ENCODE measurements at places on chromosomes 12 and 14. TPM values are rescaled to one million over a fixed set of nuclear protein-coding genes. Genes with fewer than 3 reads are reported as not detected.

DNA sequence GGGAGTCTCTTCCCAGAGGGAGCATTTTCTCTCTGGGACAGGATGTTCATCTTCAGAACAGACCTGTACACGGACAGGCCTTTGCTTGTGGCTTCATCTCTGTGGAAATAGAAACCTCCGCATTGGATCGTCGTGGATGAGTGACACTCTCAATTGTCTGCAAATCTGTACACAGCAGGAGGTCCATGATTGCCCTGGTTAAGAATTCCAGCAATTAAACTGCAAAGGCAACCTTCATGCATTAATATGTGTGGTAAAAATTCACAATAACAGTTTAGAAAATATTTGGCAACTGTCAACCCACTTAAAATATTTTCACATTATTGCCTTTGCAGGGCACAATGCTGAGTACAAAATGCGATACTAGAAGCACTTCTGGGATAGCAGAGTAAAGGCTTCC lies 149.8 kb upstream of the SFSWAP start:
- H3K4me3 ChIP-seq, result no peak overlapping the region
- H3K4me1 ChIP-seq, result no peaks in the 10 kb centered on the region
- no peak for DNase-seq

DNA sequence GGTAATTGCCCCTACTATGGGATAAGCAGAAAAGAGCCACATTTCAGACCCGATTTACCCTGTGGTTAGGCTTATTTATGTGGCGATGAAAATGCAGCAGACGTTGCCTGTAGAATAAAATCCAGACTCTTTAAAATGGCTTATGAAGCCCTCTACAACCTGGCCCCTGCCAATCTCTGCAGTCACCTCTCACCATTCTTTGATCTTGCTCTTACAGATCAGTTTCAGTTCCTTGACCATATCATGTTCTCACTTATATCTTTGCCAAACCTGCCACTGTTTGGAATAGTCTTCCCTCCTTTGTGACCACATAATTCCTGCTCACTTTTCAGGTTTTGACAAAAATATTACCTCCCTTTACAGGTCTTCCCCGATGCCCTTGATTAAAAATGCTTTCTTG lies 264.3 kb upstream of the GARIN6 start:
- H3K4me1 ChIP-seq, result no peaks in the 10 kb centered on the region
- no peaks in the 10 kb centered on the region for H3K36me3 ChIP-seq
- no peak overlapping the region for H3K4me3 ChIP-seq
- H3K27ac ChIP-seq, result no peak overlapping the region
- no peaks in the 10 kb centered on the region for H3K27me3 ChIP-seq
- DNase-seq, result peak; percentile 7

DNA sequence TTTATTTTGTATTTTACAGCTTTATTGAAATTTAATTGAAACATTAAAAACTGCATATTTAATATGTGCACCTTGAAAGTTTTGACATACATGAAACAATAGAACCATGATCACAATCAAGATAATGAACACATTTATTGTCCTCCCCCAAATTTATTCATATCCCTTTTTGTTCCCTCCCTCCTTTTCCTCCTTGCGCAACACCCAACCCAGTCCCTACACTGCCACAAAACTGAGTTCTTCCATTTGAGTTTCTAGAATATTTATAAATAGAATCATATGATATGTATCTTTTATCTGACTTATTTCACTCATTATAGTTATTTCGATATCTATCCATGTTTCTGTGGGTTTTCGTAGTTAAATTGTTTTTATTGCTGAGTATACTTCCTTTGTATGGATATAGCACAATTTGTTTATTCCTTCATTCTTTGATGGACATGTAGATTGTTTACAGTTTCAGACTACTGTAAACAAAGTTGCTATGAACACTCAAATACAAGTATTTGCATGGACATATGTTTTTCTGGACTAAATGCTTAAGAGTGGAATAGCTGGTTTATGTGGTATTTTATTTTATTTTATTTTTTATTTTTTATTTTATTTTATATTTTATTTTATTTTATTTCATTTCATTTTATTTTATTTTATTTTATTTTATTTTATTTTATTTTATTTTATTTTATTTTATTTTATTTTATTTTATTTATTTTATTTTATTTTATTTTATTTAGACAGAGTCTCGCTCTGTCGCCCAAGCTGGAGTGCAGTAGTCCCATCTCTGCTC lies 359.1 kb downstream of the SLC6A15 start:
- no peaks in the 10 kb centered on the region for H3K4me1 ChIP-seq
- H3K4me3 ChIP-seq, result no peak overlapping the region
- no peaks in the 10 kb centered on the region for H3K27me3 ChIP-seq
- H3K27ac ChIP-seq, result no peak overlapping the region

- no peak for DNase-seq
- H3K4me3 ChIP-seq, result no peak overlapping the region
- H3K27me3 ChIP-seq, result no peaks in the 10 kb centered on the region
- H3K27ac ChIP-seq, result no peak overlapping the region
- H3K36me3 ChIP-seq, result no peaks in the 10 kb centered on the region
- H3K4me1 ChIP-seq, result no peaks in the 10 kb centered on the region
Observed at GRCh38 chr14:94548131-94548998, 12.9 kb upstream of the SERPINA4 start.

GRCh38 chr12:67147030-67147429 lies 122.1 kb upstream of the CAND1 start:
- H3K4me1 ChIP-seq, result no peaks in the 10 kb centered on the region
- H3K4me3 ChIP-seq, result no peak overlapping the region
- no peak overlapping the region for H3K27ac ChIP-seq
- H3K27me3 ChIP-seq, result no peaks in the 10 kb centered on the region
- DNase-seq, result no peak

DNA sequence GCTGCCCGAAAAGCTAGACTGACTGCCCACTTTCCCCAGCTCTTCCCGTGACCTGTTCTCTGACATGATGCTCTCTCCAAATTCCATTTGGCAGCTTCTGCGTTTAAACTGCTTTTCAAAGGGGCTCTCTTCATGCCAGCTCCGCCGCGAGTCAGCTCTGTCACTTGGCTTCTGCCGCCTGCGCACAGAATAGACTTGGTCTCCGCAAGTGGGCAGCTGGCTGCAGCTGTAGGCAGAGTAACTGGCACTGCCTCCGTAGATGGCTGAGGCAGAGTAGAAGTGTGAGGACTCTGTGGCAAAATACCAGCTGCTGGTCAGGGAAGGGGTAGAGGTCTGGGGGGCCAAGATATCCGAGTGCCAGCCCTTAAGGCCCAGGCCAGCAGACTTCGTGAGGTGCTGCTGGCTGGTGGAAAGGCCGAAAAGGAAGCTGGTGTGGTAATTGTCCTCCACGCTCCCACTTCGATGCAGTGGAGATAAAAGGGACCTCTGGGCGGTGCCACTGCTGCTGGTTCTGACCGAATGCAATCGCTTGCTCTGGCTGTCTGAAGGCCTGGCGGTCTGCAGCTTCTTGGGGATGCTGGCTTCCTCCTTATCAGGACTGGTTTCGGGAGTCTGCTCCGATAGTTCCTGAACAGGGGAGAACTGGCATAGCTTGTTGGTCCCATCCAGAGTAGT lies 85.7 kb downstream of the DUSP16 start:
- no peak for DNase-seq
- no peak overlapping the region for H3K4me3 ChIP-seq
- H3K36me3 ChIP-seq, result peaks cover 15% of the 10 kb centered on the region
- no peaks in the 10 kb centered on the region for H3K4me1 ChIP-seq
- no peak overlapping the region for H3K27ac ChIP-seq

DNA sequence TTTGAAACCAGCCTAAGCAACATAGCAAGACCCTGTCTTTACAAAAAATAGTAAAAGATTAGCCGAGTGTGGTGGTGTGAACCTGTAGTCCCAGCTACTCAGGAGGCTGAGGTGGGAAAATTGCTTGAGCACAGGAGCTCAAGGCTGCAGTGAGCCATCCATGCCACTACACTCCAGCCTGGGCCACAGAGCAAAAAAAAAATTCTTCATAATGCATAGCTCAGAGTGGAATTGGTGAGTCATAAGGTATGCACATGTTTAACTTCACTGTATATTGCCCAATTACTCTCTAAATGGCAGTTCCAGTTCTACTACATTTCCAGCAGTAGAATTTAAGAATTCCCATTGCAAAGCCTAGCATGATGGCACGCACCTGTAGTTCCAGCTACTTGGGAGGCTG lies 26.8 kb upstream of the CLIP1 start:
- no peaks in the 10 kb centered on the region for H3K36me3 ChIP-seq
- H3K27me3 ChIP-seq, result no peaks in the 10 kb centered on the region
- H3K4me1 ChIP-seq, result no peaks in the 10 kb centered on the region
- no peak for DNase-seq

DNA sequence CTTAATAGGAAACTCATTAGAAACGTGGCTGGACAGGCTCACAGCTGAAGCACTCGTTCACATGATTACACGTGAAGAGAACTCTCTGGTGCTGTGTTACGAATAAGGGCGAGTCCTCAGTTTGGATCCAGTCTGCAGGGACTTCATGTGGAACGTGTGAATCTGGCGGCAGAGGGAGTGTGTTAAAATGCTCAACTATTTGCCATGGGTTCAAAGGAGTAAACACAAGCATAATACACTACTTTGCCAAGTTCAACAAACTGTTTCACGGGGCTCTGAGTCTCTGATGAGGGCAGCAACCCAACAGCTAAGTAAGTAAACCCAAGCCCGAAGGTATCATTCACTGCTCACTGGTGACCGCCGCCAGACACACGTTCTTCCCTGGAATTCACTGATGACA lies 42.4 kb downstream of the NUAK1 start:
- no peak overlapping the region for H3K4me3 ChIP-seq
- no peaks in the 10 kb centered on the region for H3K36me3 ChIP-seq
- no peaks in the 10 kb centered on the region for H3K27me3 ChIP-seq
- DNase-seq, result peak; percentile 83
- H3K27ac ChIP-seq, result peak overlapping the region; percentile 2

GRCh38 chr12:94046626-94047410 lies 101.6 kb upstream of the PLXNC1 start:
- peak; percentile 48 for DNase-seq
- no peak overlapping the region for H3K27ac ChIP-seq
- no peaks in the 10 kb centered on the region for H3K36me3 ChIP-seq
- H3K27me3 ChIP-seq, result no peaks in the 10 kb centered on the region

The IFT43 gene
- 41.6 TPM for total RNA-seq

The HHIPL1 gene
- 0.88 TPM for total RNA-seq

The CLEC2A gene
- not detected for total RNA-seq

The CCDC177 gene
- total RNA-seq, result not detected

The CIT gene
- 81.6 TPM for total RNA-seq
